ENCODE measurements at places on chromosomes 13 and 19. TPM values are rescaled to one million over a fixed set of nuclear protein-coding genes. Genes with fewer than 3 reads are reported as not detected.

DNA sequence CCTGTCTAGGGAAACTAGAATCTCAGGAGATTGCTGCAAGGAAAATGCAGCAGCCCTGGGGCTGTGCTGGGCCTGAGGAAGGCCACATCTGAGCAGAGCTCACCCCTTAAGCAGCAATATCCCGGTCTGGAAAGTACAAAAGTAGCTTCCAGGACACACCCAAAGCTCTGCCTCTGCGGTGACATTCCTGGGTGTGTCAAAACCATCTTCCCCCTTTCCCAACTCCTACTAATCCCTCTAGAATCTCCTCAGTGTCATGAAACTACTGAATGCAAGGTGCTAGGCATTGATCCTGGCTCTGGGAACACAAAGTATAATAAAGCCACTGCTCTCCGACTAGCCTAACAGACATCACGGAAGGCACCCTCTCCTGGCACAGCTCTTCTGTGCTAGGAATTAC lies 5.0 kb downstream of the PBX4 start:
- H3K4me1 ChIP-seq, result peaks cover 14% of the 10 kb centered on the region
- no peaks in the 10 kb centered on the region for H3K36me3 ChIP-seq
- H3K4me3 ChIP-seq, result no peak overlapping the region

Gene VSTM1
- not detected for total RNA-seq

Gene TMC4
- 1.5 TPM for total RNA-seq

Gene OR7C1
- 0.04 TPM for total RNA-seq

DNA sequence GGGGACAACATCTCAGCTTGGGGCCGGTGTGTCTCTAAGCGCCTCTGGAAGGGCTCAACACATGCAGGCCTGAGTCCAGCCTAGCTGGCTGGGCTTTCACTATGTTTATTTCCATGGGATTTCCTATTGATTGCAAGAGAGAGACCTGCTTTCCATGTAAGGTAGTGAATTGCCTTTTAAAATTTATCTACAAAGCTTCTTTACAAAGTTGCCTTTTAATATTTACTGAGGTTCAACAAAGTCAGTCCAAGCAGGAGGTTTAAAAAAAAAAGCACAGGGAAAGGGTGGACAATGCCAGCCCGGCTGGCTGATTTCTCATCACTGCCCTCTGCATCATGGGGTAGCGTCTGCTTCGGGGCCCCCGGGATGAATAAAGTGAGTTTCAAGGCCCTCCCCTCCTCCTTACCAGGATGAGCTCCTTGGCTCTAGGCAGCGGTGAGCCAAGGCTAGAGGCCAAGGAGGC lies 15.8 kb downstream of the TLE2 start:
- no peak overlapping the region for H3K4me3 ChIP-seq
- no peaks in the 10 kb centered on the region for H3K4me1 ChIP-seq
- no peak overlapping the region for H3K27ac ChIP-seq
- peaks cover 27% of the 10 kb centered on the region for H3K36me3 ChIP-seq
- H3K27me3 ChIP-seq, result no peaks in the 10 kb centered on the region

DNA sequence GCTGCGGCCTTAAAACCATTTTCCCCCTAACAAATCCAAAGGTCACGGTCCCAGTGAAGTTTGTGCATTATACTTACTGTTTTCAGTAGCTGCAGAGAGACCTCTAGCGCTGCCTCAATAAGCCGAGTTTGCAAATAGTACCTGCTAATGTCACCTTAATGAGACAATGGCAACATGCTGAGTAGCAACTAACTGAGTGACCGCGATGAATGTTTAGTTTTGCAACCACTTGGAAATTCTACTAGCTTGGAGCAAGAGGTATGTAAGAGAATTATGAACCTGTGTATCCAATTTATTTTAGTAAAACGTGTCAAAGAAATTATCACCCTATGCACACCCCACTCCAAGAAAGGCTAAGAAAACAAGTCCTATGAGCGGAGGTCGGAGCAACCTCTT lies 1.2 kb downstream of the KPNA3 start:
- peak overlapping the region; percentile 85 for H3K27ac ChIP-seq
- peak overlapping the region; percentile 68 for H3K4me3 ChIP-seq
- no peaks in the 10 kb centered on the region for H3K27me3 ChIP-seq
- H3K36me3 ChIP-seq, result no peaks in the 10 kb centered on the region
- peak; percentile 59 for DNase-seq

- no peaks in the 10 kb centered on the region for H3K27me3 ChIP-seq
- DNase-seq, result no peak
- H3K4me3 ChIP-seq, result no peak overlapping the region
- no peak overlapping the region for H3K27ac ChIP-seq
These were observed 27.9 kb downstream of the COL4A2 start for GRCh38 chr13:110334841-110335490.

- no peak overlapping the region for H3K4me3 ChIP-seq
- DNase-seq, result peak; percentile 51
- no peak overlapping the region for H3K27ac ChIP-seq
- H3K27me3 ChIP-seq, result no peaks in the 10 kb centered on the region
- no peaks in the 10 kb centered on the region for H3K4me1 ChIP-seq
- no peaks in the 10 kb centered on the region for H3K36me3 ChIP-seq
These were observed 163.5 kb upstream of the SPRY2 start for GRCh38 chr13:80504453-80504852.

Gene SLC7A10
- 4.7 TPM for total RNA-seq

Gene DBP
- 9.8 TPM for total RNA-seq

DNA sequence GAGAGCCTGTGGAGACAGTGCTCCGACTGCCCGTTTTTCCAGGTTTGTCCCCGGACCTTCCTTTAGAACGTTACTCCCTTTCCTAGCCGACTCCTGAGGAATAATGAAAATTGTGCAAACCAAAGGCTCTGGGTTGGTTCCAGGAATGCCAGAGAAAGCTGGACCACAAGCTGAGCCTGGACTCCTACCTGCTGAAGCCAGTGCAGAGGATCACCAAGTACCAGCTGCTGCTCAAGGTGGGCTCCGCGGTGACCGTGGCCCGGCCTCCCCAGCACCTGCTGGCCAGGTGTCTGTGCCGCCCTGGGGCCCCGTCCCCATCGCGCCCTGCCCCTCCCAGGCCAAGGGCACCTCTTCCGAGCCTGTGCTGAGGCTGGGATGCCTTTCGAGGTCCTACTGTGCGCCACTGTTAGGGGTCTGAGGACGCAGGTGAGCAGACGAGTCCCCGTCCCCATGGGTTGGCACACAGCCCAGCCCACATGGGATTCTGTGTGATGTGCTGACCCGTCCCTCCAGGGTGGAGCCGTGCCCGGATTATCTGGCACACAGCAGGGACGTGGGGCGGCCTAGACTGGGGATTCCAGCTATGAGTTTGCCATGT lies 20.5 kb upstream of the F7 start:
- H3K27me3 ChIP-seq, result peaks cover 2% of the 10 kb centered on the region
- H3K36me3 ChIP-seq, result peaks cover 20% of the 10 kb centered on the region
- no peak for DNase-seq
- no peak overlapping the region for H3K27ac ChIP-seq
- no peak overlapping the region for H3K4me3 ChIP-seq
- H3K4me1 ChIP-seq, result peaks cover 36% of the 10 kb centered on the region

DNA sequence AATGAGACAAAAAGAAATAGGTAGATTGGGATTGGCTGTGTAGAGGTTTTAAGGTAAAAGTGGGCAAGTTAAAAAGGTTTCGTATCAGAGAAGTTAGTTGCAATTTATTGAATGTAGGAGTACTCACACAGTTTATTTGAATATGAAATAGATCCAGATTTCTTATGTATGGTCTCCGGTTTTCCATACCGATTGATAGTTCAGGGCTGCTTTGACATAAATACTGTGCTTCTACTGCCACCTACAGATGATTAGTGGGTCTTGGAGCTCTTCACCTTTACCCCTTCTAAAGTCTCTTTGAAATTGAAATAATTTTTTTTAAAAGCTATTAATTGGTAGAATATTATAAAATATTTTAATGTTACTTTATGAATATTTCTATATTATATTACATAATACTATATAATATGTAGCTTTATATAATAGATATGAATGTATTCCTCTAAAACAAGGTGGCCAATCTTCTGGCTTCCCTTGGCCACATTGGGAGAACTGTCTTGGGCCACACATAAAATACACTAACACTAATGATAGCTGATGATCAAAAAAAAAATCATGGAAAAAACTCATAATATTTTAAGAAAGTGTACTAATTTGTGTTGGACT lies 7.7 kb upstream of the GPR18 start:
- H3K4me3 ChIP-seq, result no peak overlapping the region
- H3K27ac ChIP-seq, result no peak overlapping the region

DNA sequence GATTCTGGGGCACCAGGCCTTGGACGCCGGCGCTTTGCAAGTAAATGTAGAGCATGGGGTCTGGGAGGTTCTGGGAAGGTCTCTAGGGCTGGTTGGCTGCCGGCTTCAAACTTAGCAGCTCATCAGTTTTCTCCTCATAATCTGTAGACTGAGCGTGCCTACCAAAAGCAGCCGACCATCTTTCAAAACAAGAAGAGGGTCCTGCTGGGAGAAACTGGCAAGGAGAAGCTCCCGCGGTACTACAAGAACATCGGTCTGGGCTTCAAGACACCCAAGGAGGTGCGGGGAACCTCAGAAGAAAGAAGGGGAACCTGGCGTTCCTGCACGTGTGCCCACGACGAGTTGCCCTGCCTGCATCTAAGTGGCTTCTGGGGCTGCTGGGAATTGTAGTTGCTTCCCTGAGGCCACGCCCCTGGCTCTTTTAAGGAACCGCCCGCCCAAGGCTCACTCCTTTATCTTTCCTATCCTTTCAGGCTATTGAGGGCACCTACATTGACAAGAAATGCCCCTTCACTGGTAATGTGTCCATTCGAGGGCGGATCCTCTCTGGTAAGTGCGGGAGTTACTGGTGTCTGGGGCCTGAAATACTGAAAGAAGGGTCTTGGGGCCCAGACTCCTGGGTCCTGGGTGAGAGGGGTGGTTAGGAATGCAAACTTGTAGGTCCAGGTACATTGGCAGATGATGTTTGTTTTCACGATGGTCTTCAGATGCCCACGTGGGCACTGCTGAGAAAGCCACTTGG lies 984 bp downstream of the RPS11 start:
- H3K27me3 ChIP-seq, result no peaks in the 10 kb centered on the region
- H3K36me3 ChIP-seq, result peaks cover 44% of the 10 kb centered on the region
- peak overlapping the region; percentile 100 for H3K4me3 ChIP-seq
- H3K4me1 ChIP-seq, result peaks cover 38% of the 10 kb centered on the region
- peak overlapping the region; percentile 99 for H3K27ac ChIP-seq

Gene LRFN3
- total RNA-seq, result 1.8 TPM

DNA sequence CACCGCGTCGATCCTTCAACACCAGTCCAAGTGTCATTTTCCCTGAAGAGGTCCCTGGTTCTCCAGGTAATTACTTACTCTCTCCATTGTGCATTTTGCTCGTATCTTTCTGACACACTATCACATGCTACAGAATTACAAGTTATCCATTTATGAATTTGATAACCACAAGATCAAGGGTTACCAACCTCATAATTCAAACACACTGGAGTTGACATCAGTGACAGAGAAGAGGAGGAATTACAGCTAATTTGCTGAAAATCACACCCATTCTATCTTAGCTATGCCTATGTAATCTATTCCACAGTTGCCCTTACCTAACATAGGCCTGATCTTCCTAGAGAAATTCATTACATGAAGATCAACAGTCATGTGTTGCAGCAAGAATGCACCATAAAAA lies 14.2 kb downstream of the ZC3H13 start:
- no peak overlapping the region for H3K4me3 ChIP-seq
- H3K4me1 ChIP-seq, result no peaks in the 10 kb centered on the region
- no peak for DNase-seq
- no peaks in the 10 kb centered on the region for H3K27me3 ChIP-seq
- peaks cover 6% of the 10 kb centered on the region for H3K36me3 ChIP-seq
- no peak overlapping the region for H3K27ac ChIP-seq

GRCh38 chr13:110403315-110403714 lies 96.2 kb downstream of the COL4A2 start:
- no peak overlapping the region for H3K4me3 ChIP-seq
- no peaks in the 10 kb centered on the region for H3K27me3 ChIP-seq
- H3K27ac ChIP-seq, result no peak overlapping the region
- no peak for DNase-seq
- peaks cover 13% of the 10 kb centered on the region for H3K36me3 ChIP-seq

DNA sequence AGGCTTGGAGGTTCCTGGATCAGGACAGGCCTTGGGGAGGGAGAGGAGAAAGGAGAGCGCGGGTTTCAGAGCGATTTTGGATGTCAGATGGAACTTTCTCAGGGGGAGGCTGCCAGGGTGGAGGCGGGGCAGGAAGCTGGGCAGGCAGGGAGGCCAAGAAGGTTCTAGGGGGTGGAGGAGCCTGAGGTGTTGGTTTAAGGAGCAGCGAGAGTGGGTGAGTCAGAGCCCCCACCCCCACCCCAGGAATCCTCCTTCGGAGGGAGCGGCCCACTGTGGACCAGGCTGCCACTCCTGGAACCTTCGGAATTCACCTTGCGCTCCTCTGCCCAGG lies 15.9 kb upstream of the NOP53 start:
- H3K27ac ChIP-seq, result peak overlapping the region; percentile 77
- H3K4me1 ChIP-seq, result peaks cover 19% of the 10 kb centered on the region
- peak; percentile 66 for DNase-seq
- H3K36me3 ChIP-seq, result peaks cover 82% of the 10 kb centered on the region

Gene MTIF3
- total RNA-seq, result 59.4 TPM

Gene SIGLEC12
- not detected for total RNA-seq

GRCh38 chr13:57553932-57554331 lies 77.6 kb upstream of the PCDH17 start:
- H3K27me3 ChIP-seq, result no peaks in the 10 kb centered on the region
- no peaks in the 10 kb centered on the region for H3K36me3 ChIP-seq
- no peak overlapping the region for H3K27ac ChIP-seq
- H3K4me1 ChIP-seq, result no peaks in the 10 kb centered on the region

- no peaks in the 10 kb centered on the region for H3K36me3 ChIP-seq
- no peak for DNase-seq
- no peaks in the 10 kb centered on the region for H3K4me1 ChIP-seq
- H3K4me3 ChIP-seq, result no peak overlapping the region
- no peak overlapping the region for H3K27ac ChIP-seq
- no peaks in the 10 kb centered on the region for H3K27me3 ChIP-seq
These were observed 607.3 kb downstream of the UQCRFS1 start for GRCh38 chr19:28605501-28606268.

Gene RNF225
- not detected for total RNA-seq

DNA sequence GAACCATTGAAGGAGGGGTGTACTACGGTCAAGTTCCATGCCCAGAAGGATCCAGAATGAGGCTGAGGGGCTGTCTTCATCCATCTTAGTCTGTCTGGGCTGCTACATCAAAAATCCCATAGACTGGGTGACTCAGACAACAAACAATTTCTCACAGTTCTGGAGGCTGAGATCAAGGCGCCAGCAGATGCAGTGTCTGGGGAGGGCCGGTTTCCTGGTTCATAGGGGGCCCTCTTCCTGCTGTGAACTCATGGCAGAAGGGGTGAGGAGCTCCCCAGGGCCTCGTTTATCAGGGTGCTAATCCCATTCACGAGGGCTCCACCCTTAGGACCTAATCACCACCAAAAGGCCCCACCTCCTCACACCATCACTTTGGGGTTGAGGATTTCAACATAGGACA lies 14.7 kb upstream of the KCTD15 start:
- no peak overlapping the region for H3K27ac ChIP-seq
- no peak for DNase-seq
- no peaks in the 10 kb centered on the region for H3K36me3 ChIP-seq
- H3K4me1 ChIP-seq, result peaks cover 4% of the 10 kb centered on the region
- H3K4me3 ChIP-seq, result no peak overlapping the region
- peaks cover 15% of the 10 kb centered on the region for H3K27me3 ChIP-seq

Measured in muscle of leg (tissue), 16 donors.